Erythroblast (primary cell): ENCODE measurements at places on chromosomes 6 and 20.

- no peak for DNase-seq
Measured at GRCh38 chr20:32513031-32513866, 71.9 kb downstream of the NOL4L start.

DNA sequence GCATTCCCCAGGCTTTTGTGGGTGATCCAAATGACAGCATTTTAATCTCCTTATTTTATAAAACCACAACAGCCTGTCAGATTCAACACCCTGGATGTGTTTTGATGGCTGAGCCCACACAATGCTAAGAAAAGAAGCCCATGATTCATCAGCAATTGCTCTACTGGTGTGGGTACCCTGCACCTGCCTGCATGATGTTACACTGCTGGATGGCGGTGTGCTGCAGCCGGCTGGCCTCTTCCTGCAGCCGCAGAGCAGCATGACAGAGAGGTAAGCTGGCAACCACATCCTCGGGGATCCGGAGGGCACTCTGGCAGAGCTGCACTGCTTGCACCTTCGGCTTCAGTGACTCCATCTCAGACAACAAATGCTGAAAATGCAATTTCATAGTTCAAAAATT is 327.5 kb downstream of the SYNE1 start:
- no peak for DNase-seq

- no peak for DNase-seq
Measured at GRCh38 chr20:41335591-41335990, 5.0 kb upstream of the LPIN3 start.

DNA sequence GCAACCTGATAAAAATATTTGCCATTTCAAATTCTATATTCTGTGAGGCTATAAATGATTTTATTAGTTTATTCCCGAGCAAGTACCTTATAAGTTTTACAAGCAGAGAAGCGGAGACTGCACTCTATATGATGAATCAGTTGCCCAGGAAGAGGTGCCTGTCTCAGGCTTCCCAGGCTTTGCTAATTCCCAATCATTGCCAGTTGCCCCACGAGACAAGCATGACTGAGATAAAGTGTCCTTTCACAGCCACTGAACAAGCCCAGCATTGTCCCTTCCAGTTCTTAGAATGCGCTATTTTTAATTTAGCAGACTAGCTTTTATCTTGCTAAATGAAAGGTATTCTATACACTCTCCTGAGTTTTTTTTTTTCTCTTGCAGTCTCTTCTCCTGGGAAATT is 260.7 kb downstream of the ALDH8A1 start:
- no peak for DNase-seq

DNA sequence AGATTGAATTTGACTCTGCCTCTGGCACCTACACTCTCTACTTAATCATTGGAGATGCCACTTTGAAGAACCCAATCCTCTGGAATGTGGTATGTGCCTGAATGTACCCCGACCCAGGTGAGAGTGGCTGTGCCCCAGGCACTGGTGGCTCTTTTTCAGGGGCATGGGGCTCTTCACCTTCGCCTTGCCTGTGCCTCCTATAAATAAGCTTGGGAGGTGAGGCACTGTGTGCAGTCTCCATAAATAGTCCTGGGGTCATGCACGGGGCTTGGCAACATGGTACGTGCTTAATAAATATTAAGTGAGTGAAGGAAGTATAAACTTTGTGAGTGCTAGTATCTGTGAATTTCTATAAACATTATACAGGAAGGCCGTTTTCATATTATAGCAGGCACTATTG is 33.0 kb downstream of the GHRH start:
- no peak for DNase-seq

GRCh38 chr20:36101192-36101591 is 53.3 kb upstream of the EPB41L1 start:
- DNase-seq, result no peak

GRCh38 chr20:64037498-64038213 is 1.7 kb downstream of the C20orf204 start:
- DNase-seq, result peak; percentile 46
